ENCODE measurements at places on chromosomes 2 and 18.

- no peak for DNase-seq
Measured at GRCh38 chr2:101766871-101767739, 69.6 kb downstream of the MAP4K4 start.

- no peak for DNase-seq
Measured at GRCh38 chr2:150983314-150983897, 278.3 kb downstream of the RBM43 start.

DNA sequence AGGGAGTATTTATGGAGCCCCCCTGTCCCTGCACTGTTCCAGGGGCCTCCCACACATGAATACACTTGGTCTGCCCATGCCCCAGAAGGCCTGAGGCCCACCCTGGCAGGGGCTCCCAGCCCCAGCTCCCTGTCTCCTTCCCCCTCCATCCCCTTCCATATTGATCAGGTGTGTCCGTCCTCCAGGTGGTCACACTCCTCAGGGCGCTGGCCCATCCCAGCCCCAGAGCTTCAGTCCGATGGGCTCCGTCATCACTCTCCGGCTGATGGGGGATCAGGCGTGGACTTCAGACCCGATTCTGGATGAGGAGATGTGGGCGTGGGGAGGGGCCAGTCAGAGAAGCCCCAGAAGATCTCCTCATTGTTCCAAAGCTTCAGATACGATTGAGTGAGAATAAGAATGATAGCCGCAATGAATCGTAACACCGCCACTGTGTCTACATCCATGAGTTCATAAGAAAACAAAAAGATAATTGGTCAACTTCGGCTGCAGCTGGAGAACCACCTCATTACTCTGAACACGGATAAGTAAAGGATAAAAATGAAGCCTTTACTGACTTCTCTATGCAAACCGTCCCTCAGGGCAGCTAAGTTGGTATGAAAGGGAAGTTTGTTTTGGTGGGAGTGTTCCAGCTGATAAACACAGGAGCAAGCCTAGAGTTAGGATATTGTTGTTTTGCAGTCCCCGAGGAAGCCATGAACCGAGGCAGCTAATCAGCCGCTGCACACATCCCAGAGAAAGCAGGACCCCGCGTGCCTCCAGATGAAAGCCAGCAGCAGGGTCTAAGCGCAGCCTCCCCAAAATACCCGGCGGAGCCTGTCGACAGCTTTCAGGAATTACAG, 279.5 kb downstream of the NDUFA10 start:
- DNase-seq = no peak

- DNase-seq = no peak
Measured at GRCh38 chr2:200609028-200609614, 23.3 kb downstream of the AOX1 start.

- DNase-seq = no peak
Measured at GRCh38 chr2:111185361-111186022, 64.8 kb downstream of the BCL2L11 start.

DNA sequence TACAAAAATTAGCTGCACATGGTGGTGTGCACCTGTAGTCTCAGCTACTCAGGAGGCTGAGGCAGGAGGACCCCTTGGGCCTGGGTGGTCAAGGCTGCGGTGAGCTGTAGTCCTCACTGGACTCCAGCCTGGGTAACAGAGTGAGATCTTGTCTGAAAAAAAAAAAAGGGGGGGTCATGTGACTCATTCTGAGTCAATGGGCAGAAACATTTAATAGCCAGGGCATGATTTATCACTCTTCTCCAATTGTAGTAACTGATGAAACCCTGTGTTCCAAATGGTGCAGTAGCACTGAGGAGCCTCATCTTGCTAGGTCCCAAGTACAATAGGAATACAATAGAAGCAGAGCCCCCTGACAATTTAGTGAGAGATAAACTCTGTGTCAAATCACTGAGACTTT, 78.9 kb upstream of the CCDC68 start:
- DNase-seq = no peak

DNA sequence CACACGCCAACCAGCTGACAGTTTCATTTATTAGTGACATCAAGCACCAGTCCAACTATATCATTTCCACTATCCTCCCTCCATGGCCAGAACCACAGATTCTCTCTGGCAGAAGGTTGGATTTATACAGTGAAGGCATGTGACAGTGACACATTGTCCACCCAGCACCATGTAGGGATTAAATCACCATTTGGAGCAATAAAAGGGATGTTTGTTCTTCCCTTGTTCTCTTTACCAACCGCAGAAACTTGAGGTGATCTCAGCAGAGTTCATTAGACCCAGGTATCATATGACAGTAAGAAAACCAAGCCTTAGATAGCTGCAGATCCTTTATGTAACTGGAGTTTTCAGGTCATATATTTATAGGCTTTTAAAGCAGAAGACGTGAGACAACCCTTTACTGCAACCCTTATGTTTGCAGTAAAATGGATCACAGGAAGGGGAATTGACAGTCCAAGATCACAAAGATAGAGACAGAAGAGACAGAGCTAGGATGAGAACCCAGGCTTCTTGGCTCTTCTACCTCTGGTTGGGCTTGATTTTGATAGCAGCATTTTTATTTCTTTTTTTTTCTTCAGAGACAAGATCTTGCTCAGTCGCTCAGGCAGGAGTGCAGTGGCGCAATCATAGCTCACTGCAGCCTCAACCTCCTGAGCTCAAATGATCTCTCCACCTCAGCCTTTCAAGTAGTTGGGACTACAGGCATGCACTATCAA, 80.1 kb downstream of the XDH start:
- no peak for DNase-seq

DNA sequence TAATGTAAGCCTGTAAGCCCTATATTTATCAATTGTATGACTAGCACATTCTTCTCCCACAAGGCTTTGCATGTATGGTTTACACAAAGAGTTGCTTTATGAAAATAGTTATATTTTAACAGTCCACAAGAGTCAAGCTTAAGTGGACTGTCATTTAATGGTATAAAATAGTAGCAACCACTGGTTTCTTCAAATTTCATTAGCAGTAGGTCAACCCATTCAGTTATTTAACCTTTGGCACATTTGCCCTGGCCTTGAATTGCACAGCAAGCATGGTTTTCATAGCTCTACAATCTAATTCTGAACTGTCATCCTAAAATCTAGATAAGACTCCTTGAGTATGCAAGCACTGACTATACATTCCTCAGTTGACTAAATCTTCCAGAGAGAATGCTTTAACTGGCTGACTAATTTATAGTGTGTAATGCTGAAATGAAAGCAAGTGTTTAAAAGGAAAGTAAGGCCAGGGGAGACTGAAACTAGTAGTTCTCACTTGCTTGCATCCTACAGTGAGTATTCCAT, 1.8 kb downstream of the DPP4 start:
- DNase-seq = no peak

DNA sequence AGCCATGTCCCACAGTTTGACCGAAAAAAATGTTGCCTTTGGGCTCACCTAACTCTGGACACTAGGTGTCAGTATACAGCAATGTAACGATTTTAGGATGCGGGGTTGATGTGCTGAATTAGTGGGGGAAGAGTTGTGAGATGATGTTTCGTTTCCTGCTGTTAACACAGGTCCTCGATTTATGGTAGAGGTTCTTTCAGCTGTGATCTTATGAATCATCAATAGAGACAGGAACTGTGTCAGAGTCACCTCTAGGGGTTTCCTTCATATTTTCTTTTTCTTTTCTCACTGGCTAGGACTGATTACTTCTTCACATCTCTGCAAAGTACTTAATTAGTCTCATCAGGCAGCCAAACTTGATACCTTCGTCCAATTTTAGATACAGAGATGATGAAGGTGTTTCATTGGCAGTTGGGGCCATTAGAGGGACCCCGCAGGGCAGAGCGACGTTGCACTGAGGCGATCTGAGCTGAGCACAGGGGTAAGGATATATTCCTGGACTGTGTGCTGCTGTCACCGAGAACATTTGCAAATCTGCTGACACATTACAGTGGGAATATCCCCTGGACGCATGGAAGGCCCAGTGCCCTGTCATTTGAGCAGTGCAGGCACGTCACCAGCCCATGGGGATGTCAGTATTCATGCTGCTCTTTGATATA, 10.2 kb upstream of the MMADHC start:
- no peak for DNase-seq

DNA sequence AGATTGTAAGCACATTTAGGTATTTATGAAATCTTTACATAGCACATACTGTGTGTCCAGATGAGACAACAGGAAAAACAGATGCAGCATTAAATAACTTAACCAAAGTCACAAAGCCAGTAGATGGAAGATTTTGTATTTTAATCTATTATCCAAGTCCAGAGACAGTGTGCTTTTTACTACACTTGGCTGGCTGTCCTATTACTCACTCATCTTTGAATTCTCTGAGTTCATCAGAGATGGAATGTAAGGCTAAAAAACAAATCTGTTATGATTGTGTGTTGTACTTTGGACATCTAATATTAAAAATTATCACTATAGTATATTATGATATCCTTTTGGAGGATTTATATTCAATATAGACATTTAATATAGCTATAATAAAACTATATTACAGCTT, 1189.4 kb downstream of the DSC3 start:
- no peak for DNase-seq

DNA sequence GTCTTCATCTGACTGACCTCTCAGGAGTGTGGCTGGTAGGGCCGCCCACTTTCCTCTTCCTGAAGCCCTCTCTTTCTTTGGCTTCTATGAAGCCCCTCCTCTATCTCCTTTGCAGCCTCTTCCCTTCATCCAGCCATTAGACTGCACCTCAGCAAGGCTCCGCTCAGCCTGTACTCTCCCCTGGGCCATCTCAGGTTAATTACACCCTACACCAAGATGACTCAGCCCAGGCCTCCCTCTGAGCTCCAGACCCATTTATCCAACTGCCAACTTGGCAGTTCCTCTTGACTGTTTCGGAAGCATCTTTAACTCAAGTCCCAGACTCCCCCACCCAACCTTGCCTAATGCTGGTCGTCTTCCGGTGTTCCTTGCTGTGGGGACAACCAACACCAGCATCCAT, 5.8 kb upstream of the WNT6 start:
- DNase-seq = peak; percentile 20
